Hematopoietic multipotent progenitor cell treated with erythropoietin and hydrocortisone succinate and interleukin-3 and kit ligand, for 15 days (in vitro differentiated cells): ENCODE measurements at places on chromosomes 5 and 9.

DNA sequence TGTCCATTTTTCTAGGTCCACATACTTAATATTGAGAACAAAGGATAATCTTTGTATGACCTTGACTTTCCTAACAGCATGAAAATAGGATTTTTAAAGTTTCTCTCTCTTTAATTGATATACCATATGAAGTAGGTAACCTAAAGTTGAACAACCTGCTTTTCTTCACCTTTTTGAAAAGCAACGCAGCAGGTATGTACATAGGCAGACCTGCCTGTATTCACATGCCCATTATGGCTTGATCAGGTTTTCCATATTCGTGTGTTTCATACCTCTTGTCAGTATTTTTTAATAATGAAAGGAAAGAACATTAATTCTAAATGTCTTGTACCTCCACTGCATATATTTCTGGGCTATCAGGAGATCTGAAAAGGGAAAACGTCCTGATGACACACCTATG, 1.5 kb upstream of the ADAMTSL1 start:
- no peak for DNase-seq

- DNase-seq: no peak
Measured at GRCh38 chr9:16337322-16338029, 533.0 kb downstream of the BNC2 start.

- DNase-seq: no peak
Measured at GRCh38 chr9:78149702-78150291, 86.1 kb upstream of the CEP78 start.

GRCh38 chr5:31385774-31386537, 145.9 kb downstream of the DROSHA start:
- DNase-seq: no peak

DNA sequence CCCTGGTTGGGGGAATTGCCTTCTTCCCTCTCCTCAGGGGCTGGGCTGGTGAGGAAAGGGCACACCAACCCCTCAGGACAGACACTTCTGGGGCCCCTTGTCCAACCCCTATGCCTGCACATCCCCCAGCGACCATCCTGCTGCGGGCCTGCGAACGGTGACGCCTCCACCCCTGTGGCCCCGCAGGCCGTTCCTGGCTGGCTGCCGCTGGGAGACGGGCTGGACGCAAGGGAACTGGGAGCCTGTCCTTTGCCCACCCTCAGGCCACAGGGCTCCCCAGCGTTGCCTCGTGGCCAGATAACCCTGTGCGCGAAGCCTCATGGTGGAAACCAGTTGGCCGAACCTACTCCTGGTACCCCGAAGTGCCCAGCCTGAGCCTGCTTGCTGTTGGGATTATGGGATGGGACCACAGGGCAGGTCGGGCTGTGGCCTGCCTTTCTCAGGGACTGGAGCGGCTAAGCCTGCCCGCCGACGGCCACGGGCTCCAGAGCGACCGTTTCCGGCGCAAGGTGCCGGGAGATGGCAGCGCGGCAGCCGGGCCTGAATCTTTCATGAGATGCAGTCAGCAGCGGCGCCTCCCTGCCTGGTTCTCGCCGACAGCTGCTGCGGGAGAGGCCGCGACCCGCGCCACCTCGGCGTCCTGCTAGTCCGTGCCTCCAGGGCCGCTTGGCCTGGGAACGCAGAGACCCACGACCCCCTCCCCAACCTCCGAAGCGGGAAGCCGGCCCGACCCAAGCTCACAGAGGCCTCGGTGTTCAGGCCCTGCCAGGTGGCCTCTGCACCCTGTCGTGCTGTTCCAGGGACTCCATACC, 6.5 kb upstream of the PITX1 start:
- no peak for DNase-seq

GRCh38 chr9:92715488-92716231, 45.7 kb upstream of the IPPK start:
- no peak for DNase-seq
